Activated naive CD8-positive, alpha-beta T cell treated with anti-CD3 and anti-CD28 coated beads, Interleukin-2, amount 50 U/mL, for 16 hours (primary cell): ENCODE measurements at places on chromosomes 5 and 9.

- DNase-seq, result no peak
Observed at GRCh38 chr5:76622076-76622475, 1.1 kb downstream of the F2RL2 start.

GRCh38 chr5:28822071-28822470 is 1783.7 kb upstream of the CDH9 start:
- no peak for DNase-seq

- DNase-seq, result no peak
Observed at GRCh38 chr9:127776924-127777289, 1.6 kb downstream of the SH2D3C start.

- DNase-seq, result no peak
Observed at GRCh38 chr5:95958310-95959014, 3.2 kb downstream of the ELL2 start.

GRCh38 chr9:112332214-112332613 is 1.2 kb downstream of the PTBP3 start:
- DNase-seq, result no peak

DNA sequence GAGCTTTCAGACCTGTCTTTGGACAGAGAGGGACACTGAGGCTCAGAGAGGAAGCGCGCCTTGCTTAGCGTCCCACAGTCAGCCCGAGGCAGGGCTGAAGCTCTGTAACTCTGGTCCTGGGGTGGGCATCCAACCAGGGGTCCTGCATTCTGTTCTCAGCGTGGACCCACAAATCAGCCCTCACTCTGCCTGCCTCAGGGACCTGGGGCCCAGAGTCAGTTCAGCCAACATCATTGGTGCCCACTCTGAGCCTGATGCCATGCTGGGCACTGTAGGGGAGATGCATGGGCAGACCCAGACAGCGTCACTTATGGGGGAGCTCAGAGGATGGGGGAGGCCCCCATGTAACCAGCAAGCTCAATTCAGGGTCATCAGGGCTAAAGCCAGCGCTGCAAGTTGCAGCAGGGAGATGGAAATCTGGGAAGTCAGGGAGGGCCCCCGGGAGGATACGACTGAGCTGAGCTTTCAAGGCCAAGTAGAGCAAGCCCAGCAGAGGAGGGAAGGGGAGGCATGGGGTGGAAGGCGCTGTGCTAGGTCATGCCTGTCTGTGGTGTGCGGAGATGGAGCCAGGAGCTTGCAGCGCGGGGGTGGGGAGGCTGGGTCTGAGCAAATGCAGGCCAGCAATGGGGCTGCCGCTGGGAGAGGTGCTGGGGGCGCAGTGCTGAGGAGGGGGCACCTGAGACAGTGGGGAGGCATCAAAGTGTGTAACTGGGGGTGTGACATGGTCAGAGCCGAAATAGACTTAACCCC is 21.1 kb downstream of the CORO2A start:
- no peak for DNase-seq

DNA sequence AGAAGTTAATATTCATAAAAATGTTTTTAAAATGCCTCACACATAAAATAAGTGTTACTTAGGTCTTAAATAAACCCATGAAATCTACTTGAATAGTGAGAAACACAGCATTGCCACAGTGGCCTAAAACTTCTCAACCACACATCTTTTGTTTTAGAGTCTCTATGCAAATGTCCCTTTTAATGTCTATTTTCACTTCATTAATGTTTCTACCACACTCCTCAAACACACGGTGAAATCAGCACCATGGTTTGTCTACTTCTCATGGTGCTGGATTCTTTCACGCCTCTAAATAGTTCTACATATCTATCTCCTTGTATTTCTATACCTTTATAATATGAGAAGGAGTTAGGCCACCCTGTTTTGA is 111.2 kb downstream of the EDIL3 start:
- no peak for DNase-seq

- DNase-seq, result no peak
Observed at GRCh38 chr5:140827704-140828361, at the start of gene PCDHA6. PCDHA6 (plus strand) TSS chr5:140827960; CDS start chr5:140828092, 132 bp downstream.

GRCh38 chr5:111603446-111603827 is 91.1 kb upstream of the STARD4 start:
- no peak for DNase-seq

DNA sequence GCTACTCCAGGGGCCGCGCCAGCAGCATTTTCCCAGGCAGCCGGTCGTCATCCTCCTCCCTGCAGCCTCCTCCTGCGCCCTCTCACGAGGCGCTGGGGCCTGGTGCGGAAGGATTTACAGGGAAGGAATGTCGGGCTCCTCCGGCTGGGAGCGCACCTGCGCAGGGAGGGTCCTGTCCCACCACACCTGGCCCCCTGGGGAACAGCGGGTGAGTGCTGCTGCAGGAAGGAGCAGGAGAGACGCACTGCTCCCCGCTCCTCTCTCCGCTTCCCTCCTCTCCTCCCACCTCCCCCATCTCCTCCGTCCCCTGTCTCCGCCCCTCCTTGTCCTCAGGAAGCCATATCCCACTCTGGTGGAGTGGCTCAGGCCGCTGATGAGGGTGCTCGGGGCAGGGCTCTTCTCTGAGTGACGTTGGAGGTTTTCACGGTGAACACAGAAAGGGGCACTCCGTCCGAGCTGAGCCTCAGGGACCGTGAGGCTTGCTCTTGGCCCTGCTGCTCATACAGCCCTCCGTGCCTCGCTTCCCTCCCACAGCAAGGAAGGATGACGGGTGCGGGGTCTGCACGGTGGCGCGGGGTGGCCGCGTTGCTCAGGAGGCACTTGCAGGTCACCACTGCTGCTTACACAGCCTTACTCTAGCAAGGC is 31.3 kb downstream of the IRX4 start:
- DNase-seq, result no peak

DNA sequence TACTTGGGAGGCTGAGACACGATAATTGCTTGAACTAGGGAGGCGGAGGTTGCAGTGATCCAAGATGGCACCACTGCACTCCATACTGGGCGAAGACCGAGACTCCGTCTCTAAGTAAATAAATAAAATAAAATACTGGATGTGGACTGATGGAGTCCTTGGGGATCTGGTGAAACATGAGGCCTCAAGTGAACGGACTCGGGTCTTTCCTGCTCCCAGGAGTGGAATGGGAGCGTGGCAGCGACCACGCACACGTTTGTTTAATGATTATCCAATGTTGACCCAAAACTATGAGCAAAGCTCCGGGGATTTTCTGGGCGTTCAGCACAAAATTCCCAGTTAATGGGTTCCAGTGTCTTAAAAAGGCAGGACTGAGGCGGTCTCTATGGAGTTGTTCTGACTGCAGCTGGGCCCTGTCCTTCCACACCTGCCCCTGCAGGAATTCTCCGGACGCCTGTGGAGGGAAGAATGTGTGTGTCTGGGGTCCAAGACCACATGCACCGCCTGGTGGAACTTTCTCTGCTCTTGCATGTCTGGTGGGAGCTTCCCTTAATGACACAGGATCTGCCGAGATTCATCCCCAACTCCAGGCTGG is 26.6 kb downstream of the NEK6 start:
- DNase-seq, result no peak

- DNase-seq, result no peak
Observed at GRCh38 chr5:149433524-149434131, 54.5 kb upstream of the IL17B start.

GRCh38 chr9:71763832-71764231 is 4.5 kb downstream of the CEMIP2 start:
- no peak for DNase-seq

GRCh38 chr5:89130851-89131250 is 247.9 kb upstream of the MEF2C start:
- DNase-seq, result no peak

GRCh38 chr5:79774171-79774854 is 84.7 kb downstream of the CMYA5 start:
- DNase-seq, result no peak

DNA sequence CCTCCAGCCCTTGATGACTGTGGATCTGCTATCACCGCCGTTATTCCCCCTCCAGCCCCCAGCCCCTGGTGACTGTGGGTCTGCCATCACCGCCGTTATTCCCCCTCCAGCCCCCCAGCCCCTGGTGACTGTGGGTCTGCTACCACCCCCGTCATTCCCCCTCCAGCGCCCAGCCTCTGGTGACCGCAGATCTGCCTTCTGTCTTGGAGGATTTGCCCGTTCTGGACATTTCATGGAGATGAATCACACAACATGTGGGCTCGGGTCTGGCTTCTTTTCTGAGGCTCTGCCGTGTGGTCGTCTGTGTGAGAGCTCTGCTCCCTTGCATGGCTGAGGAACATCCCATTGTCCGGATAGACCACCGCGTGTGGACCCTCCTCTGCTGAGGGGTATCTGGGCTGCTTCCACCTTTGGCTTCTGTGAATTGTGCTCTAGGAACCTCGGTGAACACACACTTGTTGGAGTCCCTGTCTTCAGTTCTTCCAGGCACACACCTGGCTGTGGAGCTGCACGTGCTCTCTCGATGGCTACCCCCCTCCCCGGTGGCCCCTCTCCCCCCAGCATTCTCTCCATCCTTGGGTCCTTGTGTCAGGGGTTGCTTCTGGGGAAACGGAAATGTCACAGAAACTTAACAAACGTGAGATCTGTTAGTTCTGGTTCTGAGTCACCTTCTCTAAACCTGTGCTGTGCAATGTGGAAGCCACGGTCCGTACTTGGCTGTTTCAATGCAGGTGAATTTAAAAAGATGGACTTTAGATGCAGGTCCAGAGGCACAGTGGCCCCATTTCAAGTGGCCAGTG is 105.3 kb upstream of the COL5A1 start:
- no peak for DNase-seq

GRCh38 chr5:107779437-107779836 is 108.7 kb upstream of the EFNA5 start:
- no peak for DNase-seq

DNA sequence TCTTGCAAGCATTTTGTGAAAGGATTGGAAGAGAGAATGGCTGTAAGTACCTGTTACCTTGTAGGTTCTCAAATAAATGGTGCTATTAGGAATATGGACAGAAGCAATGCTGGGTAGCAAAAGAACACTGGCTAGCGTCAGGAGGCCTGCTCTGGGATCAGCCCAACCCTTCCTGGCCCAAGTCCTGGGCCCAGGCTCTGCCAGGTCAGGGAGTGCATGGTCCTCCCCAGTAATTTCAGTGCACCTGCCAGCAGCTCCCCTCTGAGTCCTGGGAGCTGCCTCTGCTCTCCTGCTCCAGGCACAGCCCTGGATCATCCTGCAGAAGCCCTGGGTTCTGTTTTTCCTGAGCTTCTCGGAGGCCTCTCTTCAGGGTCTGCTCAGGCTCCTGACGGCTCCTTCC is 89.5 kb upstream of the ARAP3 start:
- no peak for DNase-seq

- no peak for DNase-seq
Observed at GRCh38 chr9:117414220-117414905, 494 bp downstream of the ASTN2 start.

- DNase-seq, result no peak
Observed at GRCh38 chr5:122844136-122844909, 1.1 kb upstream of the SNX24 start.

DNA sequence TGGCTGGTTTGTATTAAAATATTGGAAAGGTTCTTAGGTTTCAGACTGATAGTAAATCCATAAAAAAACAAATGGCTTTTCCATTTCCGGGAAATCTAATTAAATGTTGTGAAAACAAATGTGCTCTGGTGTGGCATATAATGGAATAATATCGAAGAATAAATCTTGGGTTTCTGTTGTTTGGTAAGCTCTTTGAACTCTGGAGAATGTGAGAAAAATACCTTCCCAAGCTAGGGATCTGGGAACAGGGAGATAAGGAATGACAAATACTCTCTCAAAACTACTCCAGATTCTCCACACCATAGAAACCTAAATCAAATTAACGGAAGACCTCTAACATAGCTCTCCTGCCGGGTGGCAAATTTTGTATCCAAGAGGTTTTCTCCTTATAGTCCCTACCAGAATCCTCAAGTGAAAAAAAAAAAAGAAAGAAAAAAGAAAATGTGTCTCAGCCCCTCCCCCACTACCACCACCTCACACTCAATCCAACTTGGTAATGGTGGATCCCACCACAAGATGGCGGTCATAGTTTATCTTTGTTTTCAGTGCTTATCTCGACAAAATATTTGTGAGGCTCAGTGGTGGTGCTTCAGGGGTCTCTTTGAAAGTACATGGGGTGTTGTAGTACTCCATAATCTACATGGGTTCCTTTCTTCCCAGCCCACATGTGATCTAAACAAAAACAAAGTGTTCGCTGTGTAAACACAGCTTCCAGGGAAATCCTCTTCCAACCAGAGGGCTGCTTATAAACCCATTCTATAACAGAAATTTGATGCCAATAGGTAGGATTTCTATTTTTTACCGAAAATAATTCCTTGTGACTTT is 54.5 kb upstream of the FST start:
- DNase-seq, result no peak

- no peak for DNase-seq
Observed at GRCh38 chr9:20603524-20604268, 18.6 kb downstream of the MLLT3 start.

- no peak for DNase-seq
Observed at GRCh38 chr9:131255676-131256197, 20.6 kb downstream of the FAM78A start.

- no peak for DNase-seq
Observed at GRCh38 chr5:94856257-94856800, 237.9 kb downstream of the SLF1 start.

DNA sequence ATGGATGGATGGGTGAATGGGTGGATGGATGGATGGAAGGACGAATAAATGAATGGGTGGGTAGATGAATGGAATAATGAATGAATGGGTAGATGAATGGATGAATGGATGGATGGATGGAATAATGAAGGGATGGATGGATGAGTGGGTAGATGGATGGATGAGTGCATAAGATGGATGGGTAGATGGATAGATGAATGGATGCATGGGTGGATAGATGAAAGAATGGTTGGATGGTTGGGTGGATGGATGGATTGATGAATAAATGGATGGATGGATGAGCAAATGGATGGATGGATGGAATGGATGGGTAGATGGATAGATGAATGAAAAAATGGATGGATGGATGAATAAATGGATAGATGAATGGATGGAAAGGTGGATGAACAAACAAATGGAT is 85.2 kb downstream of the PHF2 start:
- no peak for DNase-seq

- DNase-seq, result no peak
Observed at GRCh38 chr5:149118463-149118862, 22.8 kb upstream of the ABLIM3 start.

DNA sequence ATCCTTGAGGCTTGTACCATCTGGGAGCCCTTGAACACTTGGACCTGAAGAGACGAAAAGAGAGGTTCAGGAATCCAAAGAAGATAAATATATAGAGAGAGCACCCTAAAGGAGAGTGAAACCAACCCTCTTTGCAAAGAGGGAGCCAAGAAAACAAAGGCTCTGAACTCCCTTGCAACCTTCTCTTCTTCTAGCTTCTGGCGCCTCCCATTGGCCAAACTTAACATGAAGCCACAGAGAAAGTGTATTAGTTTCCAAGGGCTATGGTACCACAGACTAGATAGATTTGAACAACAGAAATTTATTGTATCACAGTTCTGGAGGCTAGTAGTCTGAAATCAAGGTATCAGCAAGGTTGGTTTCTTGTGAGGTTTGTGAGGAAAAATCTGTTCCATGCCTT is 175.1 kb downstream of the HCN1 start:
- DNase-seq, result no peak

- DNase-seq, result no peak
Observed at GRCh38 chr5:173703466-173703865, 87.0 kb upstream of the BOD1 start.

GRCh38 chr5:6029811-6030271 is 348.5 kb downstream of the MED10 start:
- DNase-seq, result no peak

- no peak for DNase-seq
Observed at GRCh38 chr5:68272289-68272688, 56.7 kb downstream of the PIK3R1 start.
